GM20000 (cell line): ENCODE measurements at places on chromosomes 12 and 14.
A peak's percentile ranks its signal among the peaks of the same experiment; 100 is the strongest.

DNA sequence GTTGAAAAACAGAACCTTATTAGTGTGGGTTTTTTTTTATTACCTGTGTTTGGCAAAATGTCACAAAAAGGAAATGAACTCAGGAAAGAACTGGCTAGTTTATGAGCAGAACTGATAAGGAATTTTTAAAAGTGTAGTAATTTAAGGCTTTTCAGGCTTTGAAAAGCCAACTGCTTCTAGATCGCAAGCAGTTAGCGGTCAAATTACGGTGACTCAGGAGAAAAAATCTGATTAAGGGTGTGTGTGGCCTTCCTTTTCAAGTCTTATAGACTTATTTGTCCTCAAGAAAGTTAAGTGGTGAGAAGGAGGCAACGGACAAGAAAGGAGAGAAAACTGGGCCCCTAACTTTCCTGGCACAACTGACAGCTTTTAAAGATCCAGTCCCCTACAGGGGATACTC is 33.4 kb downstream of the PDZRN4 start:
- no peak for DNase-seq

DNA sequence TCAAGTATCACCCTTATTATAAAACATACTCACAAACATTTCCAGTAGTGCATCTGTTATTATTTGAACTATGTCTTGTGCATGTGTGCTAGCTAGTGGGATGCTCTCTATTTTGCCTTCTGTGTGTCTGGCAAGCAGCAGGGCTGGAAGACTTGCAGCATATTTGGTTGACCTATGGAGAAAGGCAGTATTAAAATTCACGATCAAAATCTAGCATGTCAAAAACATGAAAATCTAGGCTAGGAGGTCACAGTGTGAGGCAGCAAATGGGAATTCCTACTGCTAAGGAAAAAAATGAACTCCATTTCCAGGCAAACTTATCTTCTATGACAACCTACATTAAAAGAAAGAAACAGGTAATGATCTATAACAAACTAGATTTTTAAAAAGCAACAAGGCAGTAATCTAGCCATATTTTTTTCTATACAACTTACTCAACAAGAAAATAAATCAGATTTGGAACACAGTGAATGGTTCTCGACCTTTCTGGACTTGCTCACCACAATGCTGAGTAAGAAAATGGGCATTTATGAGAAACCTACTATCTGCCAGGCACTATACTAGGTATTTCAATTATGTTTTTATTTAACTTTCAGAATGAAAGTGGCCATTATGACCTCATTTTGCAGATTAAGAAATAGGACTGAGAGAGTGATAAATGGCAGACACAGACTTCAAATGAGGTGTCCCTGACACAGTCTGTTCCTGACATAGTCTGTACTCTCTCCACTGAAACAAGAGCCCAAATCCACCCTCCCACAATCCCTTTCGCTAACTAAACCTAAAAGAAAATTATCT is 96.8 kb downstream of the TXNDC16 start:
- no peak for DNase-seq

DNA sequence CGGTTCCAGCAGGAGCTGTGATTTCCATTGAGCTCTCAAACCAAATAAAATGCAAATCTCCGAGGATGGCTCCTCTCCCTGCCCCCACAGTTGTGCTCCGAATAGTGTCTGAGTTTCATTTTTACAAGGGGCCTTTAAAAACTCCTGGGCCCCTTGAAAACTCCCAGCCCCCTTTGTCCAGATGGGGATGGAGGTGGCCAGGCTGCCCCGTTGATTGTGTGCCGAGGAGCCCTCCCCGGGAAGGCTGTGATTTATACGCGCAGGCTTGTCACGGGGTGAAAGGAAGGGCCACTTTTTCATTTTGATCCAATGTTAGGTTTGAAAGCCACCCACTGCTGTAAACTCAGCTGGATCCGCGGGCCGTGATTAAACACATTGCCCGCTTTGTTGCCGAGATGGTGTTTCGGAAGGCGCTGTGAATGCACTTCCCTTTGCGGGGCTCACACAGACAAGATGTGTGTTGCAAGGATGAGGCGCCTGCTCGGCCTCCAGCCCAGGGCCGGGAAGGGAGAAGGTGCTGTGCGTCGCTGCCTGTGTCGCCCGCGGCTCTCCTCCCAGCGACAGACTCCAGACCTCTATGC is 98.8 kb downstream of the TMEM132C start:
- DNase-seq, result no peak

GRCh38 chr14:68891851-68892660 is 87.0 kb downstream of the ACTN1 start:
- DNase-seq, result no peak

DNA sequence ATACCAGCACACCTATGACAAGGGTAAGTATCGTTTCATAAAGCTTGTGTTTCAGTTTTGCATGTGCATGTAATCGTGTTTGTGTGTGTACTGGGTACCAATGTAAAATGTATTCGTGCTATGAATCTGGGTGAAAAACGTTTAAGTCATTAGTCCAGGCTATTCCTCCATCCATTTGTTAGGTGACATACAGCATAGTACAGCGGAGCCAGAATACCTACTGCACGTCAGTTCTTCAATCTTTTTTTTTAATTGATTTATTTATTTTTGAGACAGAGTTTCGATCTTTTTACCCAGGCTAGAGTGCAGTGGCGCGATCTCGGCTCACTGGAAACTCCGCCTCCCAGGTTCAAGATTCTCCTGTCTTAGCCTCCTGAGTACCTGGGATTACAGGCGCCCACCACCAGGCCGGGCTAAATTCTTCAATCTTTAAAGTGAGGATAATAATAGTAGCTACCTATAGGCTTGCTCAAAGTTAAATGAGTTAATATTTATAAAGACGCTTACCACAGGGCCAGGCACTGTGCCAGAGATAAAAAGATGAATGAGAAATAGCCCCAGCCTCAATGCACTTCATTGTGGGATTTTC is 661 bp upstream of the RPS26 start:
- DNase-seq, result no peak

DNA sequence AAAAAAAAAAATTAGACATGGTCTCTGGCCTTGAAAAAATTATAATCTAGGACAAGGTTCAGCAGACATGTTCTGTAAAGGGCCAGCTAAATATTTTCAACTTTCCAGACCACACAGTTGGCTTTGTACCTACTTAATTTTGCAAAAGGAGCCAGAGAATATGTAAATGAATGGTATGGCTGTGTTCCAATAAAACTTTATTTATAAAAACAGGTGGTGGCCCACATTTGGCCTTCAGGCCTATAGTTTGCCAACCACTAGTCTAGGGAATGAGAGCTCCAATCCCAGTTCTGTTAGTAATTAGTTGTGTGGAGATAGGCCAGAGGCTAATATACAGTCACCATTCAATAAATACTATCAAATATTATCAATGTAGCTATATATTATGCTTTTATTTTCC is 29.3 kb upstream of the PWP1 start:
- DNase-seq, result no peak

DNA sequence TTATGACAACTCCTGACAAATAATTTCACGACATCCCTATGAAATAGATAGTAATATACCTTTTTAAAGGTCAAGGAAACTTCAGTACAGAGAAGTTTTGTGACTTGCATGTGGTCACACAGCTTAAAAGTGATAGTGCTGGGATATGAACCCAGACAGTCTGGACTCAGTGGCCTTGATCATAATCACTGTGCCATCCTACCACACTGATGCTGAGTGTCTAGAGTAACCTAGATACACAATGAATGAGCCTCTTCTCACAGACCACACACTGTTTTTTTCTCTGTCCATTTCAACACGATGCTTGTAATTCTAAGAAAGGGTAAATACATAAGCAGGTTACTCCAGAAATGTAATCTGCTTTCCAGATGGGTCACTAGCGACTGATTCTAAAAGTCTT is 88.2 kb downstream of the SYNE2 start:
- DNase-seq, result no peak

- DNase-seq, result no peak
Measured at GRCh38 chr12:5230156-5230555, 186.5 kb downstream of the KCNA5 start.

- peak; percentile 45 for DNase-seq
Measured at GRCh38 chr12:82650627-82651337, 35.9 kb upstream of the TMTC2 start.

GRCh38 chr14:44372807-44373489 is 134.1 kb downstream of the FSCB start:
- DNase-seq, result no peak

DNA sequence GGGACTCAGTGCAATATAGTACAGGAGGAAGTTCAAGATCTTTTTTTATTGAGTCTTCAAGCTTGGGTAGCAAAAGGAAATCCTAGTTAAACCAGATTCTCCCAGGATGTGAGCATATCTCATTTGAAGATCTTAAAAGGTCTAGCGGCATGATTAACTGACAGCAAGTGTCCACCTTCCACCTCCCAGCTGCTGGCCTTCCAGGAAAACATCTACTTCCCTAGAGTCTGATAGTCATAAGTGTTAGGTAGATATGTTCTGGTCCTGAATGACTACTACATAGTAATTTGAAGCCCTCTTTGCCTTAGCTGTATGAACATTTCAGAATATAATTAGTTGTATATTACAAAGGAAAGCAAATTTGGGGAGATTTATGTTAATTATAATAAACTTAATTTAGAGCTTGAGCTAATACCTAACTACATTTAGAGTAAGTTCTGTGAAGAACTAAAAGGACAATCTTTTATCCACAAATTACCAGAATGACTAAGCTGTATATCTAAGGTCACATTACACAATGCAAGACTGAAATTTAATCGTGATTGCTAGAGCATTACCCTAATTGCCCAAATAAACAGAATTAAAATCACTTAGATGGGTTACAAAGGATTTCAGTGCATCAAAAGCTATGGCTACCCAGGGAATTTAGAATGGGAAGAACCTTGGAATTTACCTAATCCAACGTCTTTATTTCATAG is 9.9 kb downstream of the LGR5 start:
- no peak for DNase-seq

DNA sequence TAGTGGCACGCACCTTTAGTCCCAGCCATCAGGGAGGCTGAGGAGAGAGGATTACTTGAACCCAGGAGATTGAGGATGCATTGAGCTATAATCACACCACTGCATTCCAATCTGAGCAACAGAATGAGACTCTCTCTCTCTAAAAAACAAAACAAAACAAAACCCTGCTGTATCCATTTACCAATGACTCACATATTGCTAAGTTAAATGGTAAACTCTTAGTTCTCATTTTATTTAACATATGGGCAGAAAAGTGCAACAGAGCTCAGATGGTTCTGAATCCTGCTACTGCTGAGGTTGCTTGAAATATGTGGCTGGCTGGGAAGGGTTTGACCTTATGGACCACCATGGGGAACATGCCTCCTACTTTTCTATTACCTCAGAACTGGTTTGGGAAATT is 33.7 kb upstream of the CCNT1 start:
- DNase-seq, result no peak

DNA sequence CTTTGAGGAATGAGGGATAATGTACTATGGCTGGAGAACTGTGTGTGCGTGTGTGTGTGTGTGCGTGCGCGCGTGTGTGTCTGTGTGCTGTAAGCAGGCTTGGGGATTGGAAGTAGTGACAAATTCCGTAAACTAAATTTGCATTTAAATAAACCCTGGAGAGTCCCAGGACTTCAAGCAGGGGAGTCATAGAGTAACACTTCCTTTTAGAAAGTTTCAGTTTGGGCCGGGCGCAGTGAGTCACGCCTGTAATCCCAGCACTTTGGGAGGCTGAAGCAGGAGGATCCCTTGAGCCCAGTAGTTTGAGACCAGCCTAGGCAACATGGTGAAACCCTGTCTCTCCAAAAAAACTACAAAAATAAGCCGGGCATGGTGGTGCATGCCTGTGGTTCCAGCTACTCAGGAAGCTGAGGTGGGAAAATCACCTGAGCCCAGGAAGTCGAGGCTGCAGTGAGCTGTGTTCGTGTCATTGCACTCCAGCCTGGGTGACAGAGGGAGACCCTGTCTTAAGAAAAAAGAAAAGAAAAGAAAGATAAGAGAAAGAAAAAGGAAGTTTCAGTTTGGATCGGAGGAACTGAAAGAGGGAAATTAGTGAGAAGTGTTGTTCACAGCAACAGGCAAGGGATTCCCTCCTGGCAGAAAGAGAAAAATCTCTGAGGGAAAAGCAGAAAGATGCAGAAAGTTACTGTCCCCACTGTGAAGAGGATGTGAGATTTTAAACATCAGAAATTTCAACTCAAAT is 222.7 kb upstream of the SOX5 start:
- peak; percentile 28 for DNase-seq

- DNase-seq, result peak; percentile 32
Measured at GRCh38 chr12:89016970-89017778, 335.1 kb downstream of the DUSP6 start.

GRCh38 chr12:46382408-46382963 is 9.9 kb upstream of the SLC38A2 start:
- no peak for DNase-seq

DNA sequence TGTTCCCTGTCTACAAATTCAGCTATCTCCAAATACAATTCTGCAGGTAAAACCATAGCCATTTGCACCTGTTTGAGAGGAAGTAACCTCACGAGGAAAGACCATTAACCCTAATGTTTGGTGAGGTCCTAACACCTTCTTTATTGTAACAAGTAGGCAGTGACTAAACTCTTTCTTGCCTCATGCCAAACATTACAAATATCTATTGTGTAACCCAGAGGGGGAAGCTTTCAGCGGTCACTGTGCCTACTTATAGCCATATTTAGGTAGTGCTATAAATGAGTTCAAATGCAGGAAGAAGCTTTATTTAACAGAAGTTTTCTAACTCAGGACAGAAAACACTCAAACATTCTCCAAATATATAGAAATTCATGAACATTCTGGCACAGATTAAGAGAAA is 252.7 kb downstream of the LRFN5 start:
- DNase-seq, result no peak

DNA sequence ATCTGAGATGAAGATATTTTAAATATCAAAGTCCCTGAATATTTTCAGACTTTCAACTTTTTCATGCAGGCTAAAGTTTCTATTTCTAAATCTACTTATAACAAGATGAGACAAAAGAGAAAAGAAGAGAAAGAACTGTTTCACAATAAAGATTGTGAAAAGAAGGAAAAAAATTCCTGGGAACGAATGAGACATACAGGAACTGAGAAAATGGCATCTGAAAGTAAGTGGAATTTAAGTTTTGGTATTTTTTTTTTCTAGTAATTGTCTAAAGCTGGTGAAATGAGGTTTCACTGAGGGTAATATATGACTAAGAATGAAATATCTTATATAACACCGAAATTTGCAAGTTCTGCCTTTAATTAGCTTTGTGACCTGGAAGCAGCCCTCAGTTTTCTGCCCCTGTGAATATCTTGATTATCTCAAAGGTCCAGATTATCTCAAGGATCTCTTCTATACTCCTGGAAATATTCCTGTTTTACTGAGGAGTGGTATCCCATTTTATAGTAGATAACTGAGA is 55.7 kb upstream of the PRPF39 start:
- peak; percentile 9 for DNase-seq

DNA sequence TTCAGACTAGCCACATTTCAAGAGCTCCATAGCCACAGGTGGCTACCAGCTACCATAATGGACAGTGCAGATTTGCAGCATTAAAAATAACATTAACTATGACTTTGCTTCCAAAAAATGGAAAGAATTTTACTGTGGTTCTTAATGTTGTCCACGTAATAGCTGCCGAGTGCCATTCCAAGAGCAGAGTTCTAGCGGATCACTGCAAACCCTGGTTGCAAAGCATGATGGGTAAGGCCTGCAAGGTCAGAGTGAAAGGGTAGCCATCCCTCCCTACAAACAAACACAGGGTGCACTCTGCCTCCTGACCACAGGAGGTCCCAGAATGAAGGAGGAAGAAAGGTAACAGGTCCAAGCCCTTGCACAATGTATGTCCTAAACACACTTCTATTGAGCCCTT is 157.6 kb downstream of the DPF3 start:
- no peak for DNase-seq
